ENCODE measurements at places on chromosomes 6 and 20. TPM values are rescaled to one million over a fixed set of nuclear protein-coding genes. Genes with fewer than 3 reads are reported as not detected.
A peak's percentile ranks its signal among the peaks of the same experiment; 100 is the strongest.

- peak; percentile 40 for DNase-seq
Measured at GRCh38 chr6:107116328-107116892, 1.1 kb upstream of the BEND3 start.

DNA sequence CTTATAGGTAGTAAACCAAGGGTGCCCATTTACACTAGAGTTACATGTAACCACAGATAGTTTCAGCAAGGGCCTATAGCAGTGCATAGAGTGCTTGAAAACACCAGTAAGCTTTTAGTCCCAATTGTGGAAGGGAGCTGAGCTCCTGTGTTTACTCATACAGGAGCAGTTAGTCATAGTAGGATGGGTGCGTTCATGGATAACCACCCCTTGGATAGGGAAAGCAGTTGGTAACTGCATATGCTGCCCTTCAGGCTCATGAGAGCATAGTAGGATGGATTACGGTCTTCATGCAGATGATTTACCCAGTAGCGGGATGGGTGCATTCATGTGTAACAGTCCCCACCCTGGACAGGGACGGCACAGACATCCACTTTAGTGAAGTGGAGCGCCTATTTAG is 45.1 kb downstream of the OR2B6 start:
- no peak for DNase-seq

GRCh38 chr20:23085436-23086055 is 578 bp downstream of the CD93 start:
- DNase-seq: peak; percentile 60

GRCh38 chr20:59325142-59325523 is 24.7 kb downstream of the EDN3 start:
- DNase-seq: no peak

DNA sequence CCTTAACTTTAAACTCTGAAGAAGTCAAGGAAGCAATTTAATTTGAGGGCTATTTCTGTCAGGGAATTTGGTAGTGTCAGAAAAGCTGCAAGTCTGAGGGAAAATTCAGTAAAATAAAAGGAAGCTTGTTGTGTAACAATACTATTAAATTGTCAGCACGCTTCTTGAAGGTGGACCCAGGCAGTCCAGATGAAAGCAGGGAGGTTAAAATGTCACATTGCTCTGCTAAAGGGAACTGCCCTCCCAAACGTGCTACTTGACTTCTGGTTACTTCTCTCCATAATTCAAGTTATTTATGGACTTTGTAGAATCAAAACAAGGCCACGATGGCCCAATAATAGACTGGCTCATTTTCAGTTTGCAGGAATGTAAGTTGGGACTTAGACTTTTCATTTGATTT is 28.2 kb upstream of the ARMC2 start:
- no peak for DNase-seq

GRCh38 chr6:166296035-166296883 is 11.9 kb downstream of the PRR18 start:
- DNase-seq: no peak

DNA sequence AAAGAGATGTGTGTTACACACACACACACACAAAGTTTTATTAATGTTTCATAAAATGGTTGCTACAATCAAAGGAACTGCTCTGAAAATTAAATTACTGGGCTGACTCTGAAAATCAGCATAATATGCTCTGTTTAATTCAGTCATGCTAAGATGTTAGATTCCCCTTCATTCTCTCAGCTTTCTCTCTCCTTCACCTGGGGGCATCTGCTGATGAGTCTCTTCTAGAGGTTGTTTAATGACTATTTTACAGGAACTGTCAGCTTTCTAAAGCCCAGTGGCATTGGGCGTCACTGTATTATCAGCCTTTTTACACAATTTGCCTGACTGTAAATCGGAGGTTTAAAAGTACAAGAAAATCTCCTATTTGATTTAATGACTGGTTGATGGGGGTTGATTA is 559.7 kb upstream of the POU3F2 start:
- DNase-seq: no peak

DNA sequence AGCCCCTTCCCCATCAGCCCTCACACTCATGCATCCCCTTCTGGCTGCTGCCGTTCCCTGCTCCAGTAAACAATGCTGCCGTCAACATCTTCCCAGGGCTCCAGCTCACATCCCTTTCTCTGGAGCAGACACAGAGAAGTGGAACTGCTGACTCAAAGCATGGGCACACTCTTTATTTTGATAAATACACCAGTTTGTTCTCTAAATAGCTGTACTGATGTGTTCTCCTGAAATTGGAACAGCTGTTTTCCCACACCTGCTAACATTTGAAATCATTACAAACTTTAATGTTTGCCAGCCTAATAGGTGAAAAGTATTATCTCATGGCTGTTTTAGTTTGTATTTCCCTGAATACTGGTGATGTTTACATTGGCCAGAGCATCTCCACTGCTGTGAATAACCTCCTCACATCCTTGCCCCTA is 102.1 kb upstream of the NXT1 start:
- DNase-seq: no peak

FLRT3 gene
- 0.51 TPM for total RNA-seq

BRD2 gene
- total RNA-seq: 86.7 TPM

FRK gene
- total RNA-seq: 0.05 TPM

All from dermis blood vessel endothelial cell (primary cell).